A549 treated with GW870086 at 1 μM for 4 hours (cell line): ENCODE measurements at places on chromosomes 12 and 14. TPM values are rescaled to one million over a fixed set of nuclear protein-coding genes. Genes with fewer than 3 reads are reported as not detected.

Gene KRT3
- total RNA-seq = 0.05 to 0.11 TPM (median 0.07 TPM) in 5 replicates

Gene DDX54
- total RNA-seq = 49.9 to 80.9 TPM (median 73.8 TPM) in 5 replicates

Gene BEST3
- 0.97 to 1.5 TPM (median 1.2 TPM) in 5 replicates for total RNA-seq

Gene PPP1R1A
- 0.21 to 0.24 TPM in 2 of 5 replicates, not detected in the others for total RNA-seq

Gene CEP128
- total RNA-seq = 4.8 to 6.0 TPM (median 5.2 TPM) in 5 replicates

Gene KRT83
- total RNA-seq = 2.9 to 7.2 TPM (median 6.3 TPM) in 5 replicates
